Mesenteric fat pad (tissue), 1 donor: ENCODE measurements at places on chromosomes 1 and 21. TPM values are rescaled to one million over a fixed set of nuclear protein-coding genes. Genes with fewer than 3 reads are reported as not detected.

The DYRK1A gene
- 48.8 TPM for total RNA-seq

The KIAA1614 gene
- 3.1 TPM for total RNA-seq

The SPRR3 gene
- total RNA-seq = not detected

The KRTAP7-1 gene
- not detected for total RNA-seq

The PPIAL4G gene
- total RNA-seq = not detected

The PUM1 gene
- 114 TPM for total RNA-seq

The SYNC gene
- total RNA-seq = 27.1 TPM

The KRTAP11-1 gene
- not detected for total RNA-seq

The CLSTN1 gene
- 43.6 TPM for total RNA-seq
